Cortex of kidney (tissue), 1 donor: ENCODE measurements at places on chromosomes 4 and X.

DNA sequence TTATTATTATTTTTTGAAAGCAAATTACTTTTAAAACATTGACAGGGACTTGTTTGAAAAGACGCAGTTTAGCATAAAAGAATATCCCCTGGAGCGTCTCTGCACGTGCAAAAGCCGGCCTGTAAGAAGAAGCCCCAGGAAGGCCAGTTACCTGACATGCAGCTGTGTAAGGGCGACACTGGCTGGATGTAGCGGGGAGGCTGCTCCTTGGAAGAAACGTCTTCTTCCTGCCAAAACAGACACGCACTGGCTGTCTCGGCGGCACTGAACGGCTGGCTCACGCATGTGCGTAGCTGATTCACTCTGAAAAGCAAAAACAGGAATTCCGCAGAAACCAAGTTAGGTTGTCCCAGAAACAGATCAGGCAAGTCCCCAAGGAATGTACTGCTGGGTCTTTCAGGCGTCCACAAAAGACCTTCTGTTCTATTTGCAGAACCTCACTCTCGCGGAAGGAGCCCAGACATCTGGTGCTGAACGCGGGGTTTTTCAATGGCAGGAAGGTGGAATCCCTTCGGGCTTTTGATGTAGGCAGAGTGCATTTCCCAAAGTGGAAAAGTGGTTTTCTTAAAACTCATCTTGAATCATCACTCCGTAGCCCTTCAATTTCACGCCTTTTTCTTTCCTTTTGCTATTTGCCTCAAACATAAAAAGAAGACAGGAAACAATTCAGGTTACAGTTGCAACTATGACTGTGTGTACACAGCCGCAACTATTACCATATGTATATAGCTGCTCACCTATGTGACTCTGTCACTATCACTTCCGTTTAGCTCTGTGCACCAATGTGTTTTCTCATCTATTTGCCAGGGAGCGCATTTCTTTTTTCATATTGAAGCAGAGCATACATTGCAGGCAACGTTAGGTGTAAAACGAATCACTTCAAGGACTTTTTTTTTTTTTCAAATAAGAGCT, 38.1 kb upstream of the ARSH start:
- DNase-seq = no peak

DNA sequence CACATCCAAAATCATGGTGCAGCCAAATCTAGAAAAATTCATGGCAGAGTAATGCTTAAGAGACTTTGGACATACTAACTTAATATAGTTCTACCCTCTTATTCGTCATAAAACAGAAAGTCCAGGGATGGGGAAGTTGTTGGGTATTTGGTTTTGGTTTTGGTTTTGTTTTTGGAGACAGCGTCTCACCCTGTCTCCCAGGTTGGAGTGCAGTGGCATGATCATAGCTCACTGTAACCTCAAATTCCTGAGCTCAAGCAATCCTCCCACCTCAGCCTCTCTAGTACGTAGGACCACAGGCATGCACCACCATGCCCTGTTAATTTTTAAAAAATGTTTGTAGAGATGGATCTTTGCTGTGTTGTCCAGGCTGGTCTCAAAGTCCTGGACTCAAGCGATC, 271.8 kb upstream of the TENM3 start:
- no peak for DNase-seq

DNA sequence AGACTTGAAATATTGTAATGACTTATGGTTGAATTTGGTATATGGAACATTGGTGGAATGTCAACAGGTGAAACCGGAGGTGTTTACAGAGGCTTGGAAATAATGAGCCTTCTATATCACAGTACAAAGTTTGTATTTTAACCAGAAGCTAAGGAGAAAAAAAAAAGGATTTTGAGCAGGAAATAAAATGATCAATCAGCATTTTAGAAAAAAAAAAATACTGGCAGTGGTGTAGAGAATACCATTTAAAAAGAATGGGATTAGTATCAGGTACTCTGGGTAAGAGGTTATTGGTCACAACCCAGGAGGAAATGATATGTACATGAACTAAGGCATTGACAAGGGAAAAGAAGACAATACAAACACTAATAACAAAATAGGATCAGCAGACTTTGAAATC, 587.1 kb upstream of the HTR2C start:
- DNase-seq = no peak

- DNase-seq = no peak
Measured at GRCh38 chr4:127309369-127310102, 323.2 kb upstream of the INTU start.

DNA sequence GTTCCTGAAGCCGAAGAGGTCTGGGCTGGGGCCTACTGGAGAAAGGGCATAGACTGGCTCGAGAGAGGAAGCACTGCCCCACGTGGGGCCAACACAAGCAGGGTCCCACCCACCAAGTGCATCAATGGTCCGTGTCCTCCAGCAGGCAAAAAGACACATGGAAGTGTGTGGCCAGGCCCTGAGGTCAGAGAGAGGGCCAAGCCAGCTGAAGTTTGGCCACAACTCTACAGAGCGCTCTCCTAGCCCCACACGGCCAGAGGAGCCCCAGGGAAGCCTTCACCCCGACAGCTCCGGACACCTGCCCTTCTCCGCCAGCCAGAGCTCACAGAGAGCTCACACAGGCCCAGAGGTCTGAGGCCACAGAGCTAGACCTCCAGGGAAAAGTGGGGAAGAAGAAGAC, 8.5 kb upstream of the KDM5C start:
- no peak for DNase-seq

GRCh38 chrX:74382613-74383012, 38.7 kb upstream of the SLC16A2 start:
- DNase-seq = no peak

DNA sequence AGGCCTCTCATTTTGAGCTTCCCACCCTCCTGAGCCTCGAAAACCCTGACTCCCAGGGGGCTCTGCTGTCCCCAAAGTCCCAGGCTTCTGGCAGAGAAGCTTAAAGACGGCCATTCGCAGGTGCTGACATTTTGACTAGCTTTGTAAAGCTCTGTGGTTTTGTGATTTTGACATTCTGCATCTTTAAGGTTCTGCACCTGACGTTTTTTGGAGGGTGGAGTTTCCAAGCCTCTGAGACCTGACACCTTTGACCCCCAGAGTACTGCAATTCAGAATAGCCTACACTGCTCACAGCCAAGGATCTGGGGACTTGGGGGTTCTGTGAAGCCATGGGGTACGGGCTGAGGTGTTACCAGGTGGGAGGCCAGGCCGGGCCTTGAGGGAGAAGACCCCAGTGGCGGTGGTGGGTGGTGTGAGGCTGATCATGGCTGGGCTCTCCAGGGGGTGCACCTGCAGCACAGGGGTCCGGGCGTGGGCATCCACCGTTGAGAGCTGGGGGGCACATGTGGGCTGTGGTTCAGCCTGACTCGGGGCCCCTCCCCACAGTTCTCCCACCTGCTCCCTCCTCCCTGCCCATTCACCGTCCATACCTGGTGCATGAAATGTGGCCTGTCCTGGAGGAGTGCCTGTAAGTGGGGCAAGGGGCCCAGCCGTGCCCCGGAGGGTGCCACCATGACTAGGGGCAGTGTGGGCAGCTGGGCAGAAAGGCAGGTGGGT, 7.3 kb downstream of the FOXP3 start:
- no peak for DNase-seq

DNA sequence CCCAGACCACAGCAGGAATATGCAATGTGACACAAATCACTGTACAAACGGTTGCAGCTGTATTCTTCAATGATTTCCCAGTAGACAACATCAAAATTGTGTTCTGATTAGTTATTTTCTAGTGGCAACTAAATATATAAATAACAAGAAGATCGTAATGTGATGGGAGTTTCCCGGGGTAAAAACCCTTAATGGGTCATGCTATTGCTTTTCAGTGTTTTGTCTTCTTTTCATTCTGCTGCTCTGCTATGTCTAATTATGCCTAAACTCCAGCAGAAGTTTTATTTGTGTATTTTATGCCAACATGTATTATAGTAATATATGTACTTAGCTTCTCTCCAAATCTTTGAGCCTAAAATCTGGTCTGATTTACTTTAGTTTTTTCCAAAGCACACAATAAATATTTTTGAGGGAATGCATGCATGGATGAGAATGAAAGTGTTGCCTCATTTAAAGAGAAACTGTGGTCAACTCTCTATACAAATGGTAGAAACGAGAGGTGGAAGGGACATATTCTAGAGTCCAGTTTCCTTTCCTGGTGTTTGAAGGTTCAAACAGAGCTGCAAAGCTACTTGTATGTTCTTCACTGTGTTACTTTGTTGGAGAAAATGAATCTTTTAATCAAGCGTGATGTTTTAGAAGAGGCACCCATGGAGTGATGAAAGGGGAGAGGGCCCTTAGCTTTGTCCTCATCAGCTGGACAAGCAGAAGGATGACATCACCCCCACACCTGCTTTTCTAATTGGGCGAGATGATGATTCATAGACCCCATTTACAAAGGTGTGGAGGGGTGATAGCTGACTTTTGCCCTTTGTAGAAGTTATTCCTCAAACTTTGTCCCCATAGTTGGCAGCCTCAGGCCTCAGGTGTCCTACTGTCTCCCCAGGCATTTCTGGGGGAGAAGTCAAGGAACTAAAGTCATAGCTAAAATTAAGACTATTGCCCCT, 129.7 kb downstream of the FRAS1 start:
- no peak for DNase-seq

- DNase-seq = no peak
Measured at GRCh38 chr4:112739442-112739841, 102.5 kb downstream of the LARP7 start.

GRCh38 chr4:169800541-169800940, 42.8 kb upstream of the HPF1 start:
- DNase-seq = no peak

- no peak for DNase-seq
Measured at GRCh38 chr4:5839751-5840674, 52.9 kb downstream of the CRMP1 start.

DNA sequence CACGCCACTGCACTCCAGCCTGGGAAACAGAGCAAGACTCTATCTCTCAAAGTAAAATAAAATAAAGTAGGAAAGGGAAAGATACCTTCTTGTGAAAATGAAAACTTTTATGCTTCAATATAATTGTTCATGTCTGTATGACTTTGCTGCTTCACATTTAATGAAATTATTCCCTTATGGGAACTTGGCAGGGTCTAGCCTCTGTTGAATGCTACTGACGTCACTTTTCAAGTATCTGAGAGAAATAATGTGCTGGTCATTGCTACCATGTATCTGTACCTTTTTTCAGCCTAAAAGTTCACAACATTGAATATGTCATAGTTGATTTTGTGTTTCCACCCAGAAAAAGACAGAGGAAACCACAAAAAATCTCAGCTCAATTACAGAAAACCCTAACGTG, 65.2 kb downstream of the PRDM5 start:
- no peak for DNase-seq

GRCh38 chr4:182749667-182750167, 167.5 kb downstream of the DCTD start:
- no peak for DNase-seq

GRCh38 chrX:12138361-12139313, at the start of gene FRMPD4:
FRMPD4 (plus strand) TSS chrX:12138473; CDS start chrX:12138972, 499 bp downstream.
- no peak for DNase-seq

GRCh38 chr4:106659371-106659770, 290.8 kb upstream of the GIMD1 start:
- DNase-seq = no peak

DNA sequence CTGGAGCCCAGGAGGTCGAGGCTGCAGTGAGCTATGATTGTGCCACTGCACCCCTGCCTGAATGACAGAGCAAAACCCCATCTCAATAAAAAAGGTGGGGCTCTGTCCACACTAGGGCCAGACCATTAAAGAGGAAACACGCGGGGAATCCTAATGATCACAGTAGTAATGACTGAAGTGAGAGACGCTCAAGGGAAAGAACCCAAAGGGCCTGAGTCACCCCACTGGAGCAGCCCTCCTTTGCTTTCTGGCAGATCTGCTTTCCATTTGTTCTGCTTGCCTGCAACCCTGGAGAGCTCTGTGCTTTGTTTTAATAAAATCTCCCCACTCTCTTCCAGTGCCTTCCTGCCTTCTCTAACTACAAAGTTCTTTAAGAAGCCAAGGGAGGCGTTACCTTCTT, 5.0 kb downstream of the TFDP3 start:
- DNase-seq = no peak

DNA sequence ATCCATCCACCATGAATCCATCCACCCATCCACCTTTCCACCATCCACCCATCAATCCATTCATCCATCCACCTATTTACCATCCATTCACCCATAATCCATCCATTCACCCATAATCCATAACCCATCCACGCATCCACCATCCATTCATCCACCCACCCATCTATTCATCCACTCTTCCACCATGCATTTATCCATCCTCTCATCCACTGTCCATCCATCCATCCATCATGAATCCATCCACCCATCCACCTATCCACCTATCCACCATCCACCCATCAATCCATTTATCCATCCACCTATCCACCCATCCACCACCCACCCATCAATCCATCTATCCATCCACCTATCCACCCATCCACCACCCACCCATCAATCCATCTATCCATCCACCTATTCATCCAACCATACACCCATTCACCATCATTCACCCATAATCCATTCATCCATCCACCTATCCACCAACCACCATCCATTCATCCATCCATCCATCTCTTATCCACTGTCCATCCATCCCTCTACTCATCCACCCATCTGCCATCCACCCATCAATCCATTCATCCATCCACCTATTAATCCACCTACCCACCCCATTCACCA, 179.7 kb upstream of the PSAPL1 start:
- no peak for DNase-seq

DNA sequence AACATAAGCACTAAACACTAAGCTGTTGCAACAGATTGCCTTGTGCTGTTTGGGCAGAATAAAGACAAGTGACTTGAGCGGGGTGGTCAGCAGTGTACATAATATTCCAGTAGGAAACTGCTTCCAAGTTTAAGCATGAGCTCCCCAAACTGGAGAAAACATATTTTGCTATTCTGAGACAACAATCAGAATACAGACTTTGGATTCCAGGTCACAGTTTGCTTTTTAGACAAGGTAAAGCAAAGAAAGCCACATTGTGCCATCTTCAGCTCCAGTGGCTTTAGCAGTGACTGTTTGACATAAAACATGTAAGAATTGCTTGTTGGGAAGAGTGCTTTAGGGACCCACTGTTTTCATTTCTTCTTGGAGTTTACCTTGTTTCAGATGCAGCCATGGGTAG, 136.0 kb downstream of the FNIP2 start:
- no peak for DNase-seq

- no peak for DNase-seq
Measured at GRCh38 chr4:124044867-124045266, 648.3 kb downstream of the SPRY1 start.
